SW 1271 (cell line): ENCODE measurements at places on chromosomes 11 and 22.

GRCh38 chr11:2374456-2375201, 2.5 kb upstream of the CD81 start:
- no peak for DNase-seq

- no peak for DNase-seq
Measured at GRCh38 chr11:78893996-78894395, 319.3 kb upstream of the NARS2 start.

DNA sequence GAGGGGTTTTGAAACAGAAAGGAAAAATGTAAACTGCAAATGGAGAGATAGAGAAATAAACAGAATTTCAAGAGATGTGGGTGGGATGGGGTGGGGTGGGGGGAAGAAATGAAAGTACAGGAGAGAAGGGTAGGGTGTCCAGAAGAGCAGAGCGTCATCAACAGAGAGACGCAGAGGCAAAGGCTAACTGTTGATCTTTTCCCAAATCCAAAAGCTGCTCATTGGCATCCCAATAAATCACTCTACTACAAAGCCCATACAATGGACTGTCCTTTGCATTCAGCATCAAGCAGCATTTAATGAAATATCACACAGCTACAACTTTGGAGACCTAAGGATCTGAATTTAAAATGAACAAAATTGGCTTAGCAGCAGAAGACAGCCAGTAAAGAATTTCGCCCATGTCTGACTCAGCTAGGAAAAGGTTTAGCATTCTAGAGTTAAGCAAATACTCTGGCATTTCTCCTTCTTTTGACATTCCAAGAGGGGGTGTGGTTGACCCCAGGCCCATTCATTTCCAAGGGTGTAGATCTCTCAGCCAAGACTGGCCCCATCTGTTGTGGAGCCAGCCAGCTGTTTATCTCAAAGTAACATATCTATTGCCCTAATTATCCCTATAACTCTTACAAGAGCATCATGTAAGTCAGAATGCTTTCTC, 1.5 kb downstream of the RAB30 start:
- no peak for DNase-seq

GRCh38 chr22:34950489-34950888, 115.5 kb upstream of the ISX start:
- no peak for DNase-seq

GRCh38 chr11:210122-210802, 2.8 kb downstream of the RIC8A start:
- peak; percentile 50 for DNase-seq

DNA sequence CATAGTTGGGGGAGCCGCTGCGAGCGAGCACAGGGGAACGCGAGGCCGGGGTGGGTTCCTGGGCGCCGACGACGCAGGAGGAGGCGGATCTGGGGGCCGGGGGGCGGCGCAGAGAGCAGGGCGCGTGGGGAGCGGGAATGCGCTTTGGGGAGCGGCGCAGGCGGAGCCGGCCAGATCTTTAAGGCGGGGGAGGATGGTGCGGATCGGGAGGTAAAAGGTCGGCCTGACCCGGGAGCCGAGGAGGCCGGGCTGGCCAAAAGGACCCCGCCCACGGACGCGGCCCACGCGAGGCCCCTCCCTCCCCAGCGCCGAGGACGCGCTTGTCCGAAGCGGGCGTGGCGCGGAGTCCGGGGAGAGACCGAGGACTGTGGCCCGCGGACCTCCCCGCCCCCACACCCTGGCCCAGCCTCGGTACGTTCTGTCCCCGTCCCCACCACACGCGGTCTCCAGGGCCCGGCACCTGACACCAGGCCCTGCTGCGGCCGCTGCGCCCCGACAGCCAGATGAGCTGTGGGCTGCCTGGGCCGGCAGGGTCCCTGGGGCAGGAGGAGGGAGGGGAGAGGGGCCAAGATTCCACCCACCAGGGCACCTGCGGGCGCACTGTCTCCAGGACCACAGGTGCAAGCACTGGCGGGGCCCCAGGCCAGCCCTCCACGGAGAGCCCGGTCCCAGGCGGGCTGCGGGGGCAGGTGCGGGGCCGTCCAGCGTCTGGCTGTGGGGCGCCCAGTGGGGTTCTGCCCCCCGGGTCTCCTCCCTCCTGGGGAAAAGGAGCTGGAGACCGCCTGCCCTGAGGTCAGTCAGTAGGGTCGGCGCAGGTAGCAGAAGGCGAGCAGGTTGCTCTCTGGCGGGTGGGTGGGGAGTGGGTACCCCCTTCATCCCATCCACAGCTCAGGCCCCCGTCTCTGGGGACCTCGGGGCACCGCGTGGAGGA, 10.9 kb downstream of the PIM3 start:
- DNase-seq = peak; percentile 74

- DNase-seq = no peak
Measured at GRCh38 chr22:43622886-43623285, 189.2 kb downstream of the EFCAB6 start.

- no peak for DNase-seq
Measured at GRCh38 chr11:92978271-92979111, 9.0 kb downstream of the MTNR1B start.

DNA sequence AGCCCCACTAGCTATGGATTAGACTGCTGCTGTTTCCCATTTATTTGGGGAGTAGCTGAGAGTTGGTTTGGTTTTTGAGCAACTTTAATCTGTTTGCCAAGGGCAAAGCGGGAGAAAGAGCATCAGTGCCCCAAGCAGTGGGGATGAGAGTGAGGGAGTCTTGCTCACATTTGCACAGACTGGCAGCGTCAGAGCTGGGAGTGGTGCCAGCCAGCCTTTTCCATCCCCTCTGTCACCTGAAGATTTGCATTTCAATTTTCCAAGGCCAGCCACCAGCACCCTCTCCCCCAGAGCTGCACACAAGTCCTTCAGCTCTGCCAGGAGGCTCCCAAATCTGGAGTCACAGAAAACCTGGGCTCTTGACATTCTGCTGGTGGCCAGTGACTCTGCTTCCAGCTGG, 21.0 kb upstream of the UVRAG start:
- DNase-seq = no peak

- DNase-seq = no peak
Measured at GRCh38 chr11:87820011-87820410, 355.2 kb downstream of the RAB38 start.

DNA sequence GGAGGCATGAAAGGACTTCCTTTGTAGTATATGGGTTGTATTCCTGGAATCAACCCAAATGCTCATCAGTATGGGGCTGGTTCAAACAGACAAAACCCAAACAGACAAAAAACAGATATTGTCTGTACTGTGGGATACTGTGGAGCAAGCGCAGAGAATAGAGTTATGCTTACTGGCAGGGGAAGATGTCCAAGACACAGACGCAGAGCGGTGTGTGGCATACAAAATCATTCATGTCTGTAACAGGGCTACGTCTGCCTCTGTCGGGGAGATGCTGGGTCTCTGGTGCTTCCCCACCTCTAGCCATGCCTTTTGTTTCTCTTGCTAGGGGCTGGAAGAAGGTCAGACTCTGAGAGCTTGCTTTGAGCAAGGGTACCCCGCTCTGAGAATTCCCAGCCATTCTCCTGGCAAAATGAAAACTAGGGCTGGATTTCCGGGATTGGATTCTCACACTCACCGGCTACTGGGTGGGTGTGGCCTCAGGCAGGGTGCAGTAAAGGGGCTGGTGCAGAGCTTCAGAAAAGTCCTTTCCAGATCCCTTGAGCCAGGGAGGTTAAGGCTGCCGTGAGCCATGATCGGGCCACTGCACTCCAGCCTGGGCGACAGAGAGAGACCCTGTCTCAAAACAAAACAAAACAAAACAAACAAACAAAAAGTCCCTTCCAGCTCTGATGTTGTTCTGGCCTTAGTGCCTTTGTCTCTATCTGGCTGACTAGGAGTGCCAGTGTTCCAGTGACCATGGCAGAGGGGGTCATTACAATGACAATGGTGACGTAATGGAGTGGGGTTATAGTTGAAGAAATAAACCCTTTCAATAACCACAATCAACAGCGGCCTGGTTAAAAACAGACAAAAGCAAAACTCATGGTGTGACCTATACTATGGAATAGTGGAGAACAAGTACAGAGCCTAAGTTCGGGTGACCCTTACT, 2.9 kb upstream of the ABCC8 start:
- DNase-seq = no peak

GRCh38 chr11:96173422-96173821, 169.6 kb downstream of the MAML2 start:
- DNase-seq = no peak

DNA sequence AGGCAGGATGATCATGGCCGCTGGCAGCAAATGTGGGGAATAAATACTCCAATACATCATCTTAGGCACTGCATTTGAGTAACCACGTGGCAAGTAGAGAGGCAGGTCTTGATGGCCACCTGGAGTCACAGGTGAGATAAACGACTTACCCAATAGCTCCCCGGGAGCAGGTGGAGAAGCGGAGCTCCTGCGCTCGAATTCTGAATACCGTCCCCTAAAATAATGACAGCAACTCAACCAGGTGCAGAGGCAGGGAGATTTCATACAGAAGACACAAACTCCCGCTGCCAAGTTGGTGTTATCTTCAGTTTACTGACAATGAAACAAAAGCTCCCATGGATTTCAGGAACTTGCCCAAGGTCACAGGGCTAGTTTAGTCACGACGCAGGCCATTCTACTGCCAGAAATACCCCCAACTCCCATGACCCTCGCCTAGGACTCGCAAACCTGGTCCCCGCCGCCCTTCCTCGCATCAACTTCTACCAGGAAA, 437 bp downstream of the SLC43A3 start:
- no peak for DNase-seq

- DNase-seq = no peak
Measured at GRCh38 chr11:116330439-116331185, 442.2 kb downstream of the BUD13 start.

DNA sequence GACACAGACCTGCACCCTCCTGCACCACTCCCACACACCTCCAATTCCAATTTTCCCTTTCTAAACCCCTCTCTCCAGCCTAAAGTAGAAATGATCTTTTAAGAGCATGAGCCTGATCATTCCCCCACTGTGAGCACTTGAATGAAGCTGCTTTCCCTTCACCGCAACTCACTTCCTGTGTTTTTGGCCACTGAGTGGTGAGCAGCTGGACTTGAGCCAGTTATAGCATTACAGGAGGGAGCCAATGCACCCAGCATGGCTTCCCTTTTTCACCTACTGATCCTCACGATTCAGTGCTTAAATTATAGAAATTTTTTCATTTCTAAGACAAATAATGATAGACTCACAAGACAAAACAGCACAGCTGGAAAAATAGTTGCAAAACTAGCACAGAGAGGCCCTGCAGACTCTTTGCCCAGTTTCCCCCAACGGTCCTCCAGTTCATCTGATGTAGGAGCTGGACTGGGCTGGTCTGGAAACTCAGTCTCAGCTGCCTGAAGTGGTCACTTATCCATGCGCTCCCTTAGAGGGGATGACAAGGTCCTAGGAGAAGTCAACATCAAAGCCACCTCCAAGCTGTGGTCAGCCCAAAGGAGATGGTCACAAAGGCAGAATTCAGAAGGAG, 9.7 kb upstream of the APOL4 start:
- no peak for DNase-seq

GRCh38 chr11:19966441-19966840, 193.8 kb downstream of the DBX1 start:
- no peak for DNase-seq

DNA sequence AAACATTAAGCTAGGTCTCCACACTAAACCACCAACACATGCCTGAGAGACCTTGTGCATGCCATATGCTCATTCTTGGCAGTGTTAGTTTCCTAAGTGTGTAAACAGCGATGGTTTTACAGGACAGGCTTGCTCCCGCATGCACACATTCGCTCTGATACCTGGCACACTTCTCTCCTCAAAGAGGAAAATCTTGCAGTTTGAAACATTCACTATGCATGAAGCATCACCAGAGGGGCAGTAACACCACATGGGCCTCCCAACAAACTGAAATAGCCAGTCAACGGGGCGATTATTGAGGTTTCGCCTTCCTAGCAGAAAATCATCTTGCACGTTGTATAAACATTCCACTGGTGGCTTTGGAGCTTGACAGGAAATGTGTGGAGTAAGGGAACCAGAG, 52.6 kb downstream of the ABTB2 start:
- DNase-seq = no peak
